NK-92 treated with Interleukin-12 subunit alpha and Interleukin-12 subunit beta, amount 100 ng/mL, for 24 hours (cell line): ENCODE measurements at places on chromosomes 16 and 17.

DNA sequence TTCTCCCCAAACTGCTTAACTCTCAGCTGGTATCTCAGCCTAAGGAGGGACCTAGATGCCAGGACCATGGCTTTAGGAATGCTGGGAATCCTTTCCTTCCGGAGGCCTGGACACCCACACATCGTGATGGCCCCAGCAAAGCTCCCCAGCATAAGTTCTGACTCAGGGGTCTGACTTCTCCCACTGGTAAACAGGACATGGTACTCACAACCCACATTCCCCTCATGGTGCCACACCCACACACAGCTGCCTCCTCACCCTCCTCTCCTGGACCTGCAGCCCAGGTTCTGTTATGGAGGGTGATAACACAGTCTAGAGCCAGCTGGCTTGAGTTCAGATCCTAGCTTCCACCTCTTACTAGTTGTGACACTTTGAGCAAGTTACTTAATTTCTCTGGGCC, 719 bp upstream of the RNF227 start:
- DNase-seq: no peak

- no peak for DNase-seq
Measured at GRCh38 chr17:2302778-2303203, 794 bp downstream of the SMG6 start.

DNA sequence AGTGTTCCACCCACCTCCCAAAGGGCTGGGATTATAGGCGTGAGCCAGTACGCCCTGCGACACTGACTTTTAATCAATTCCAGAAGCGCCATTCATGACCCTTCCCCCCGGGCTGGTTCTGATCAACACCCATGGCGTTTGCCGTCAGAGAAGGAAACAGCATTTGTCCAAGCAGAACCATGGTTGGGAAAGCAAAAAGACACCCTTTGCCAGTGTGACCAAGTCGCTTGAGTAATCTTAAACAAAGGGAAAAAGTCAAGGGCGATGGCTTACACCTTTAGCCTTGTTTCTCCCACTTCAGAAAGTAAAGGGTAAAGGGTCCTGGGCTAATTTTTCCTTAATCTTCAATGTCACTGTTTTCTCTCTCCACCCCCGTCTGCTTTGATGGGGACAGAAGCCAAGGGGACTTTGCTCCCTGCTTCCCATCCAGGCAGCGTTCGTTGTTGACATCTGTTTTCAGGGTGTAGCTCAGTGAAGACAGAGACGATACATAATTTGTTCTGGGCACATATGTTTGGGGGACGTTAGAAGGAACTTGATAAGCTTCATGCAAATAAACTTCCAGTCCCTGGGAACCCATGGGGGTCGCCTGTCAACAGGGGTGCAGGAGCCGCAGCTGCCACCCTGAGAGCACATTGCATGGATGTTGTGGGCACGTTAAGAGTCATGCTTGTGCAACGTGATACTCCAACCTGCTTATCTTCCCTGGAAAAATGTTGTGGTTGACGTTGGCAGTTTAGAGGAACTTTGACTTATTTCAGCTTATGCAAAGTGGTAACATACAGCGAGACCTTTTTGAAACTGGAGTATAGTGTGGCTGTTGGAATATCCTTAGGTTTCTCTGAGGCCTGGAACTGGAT, 50.6 kb upstream of the TANGO6 start:
- DNase-seq: no peak

DNA sequence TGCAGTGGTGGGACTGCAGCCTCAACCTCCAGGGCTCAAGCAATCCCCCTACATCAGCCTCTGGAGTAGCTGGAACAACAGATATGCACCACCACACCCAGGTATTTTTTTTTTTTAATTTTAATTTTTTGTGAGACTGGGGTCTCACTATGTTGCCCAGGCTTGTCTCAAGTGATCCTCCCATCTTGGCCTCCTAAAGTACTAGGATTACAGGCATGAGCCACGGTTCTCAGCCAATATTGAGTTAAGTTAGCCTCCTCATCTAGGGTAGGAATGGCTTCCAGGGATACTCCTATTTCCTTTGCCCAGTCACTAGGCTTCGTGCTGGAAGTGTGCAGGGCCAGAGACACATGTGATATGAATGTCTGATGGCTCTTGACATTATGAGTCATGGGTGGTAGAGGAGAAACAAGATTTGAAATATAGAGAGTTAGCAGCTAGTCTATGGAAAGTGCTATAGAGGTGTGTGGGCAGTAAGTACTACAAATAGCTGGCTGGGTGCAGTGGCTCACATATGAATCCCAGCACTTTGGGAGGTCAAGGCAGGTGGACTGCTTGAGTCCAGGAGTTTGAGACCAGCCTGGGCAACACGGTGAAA, 8.0 kb upstream of the HES7 start:
- no peak for DNase-seq

- no peak for DNase-seq
Measured at GRCh38 chr17:311119-311782, 41.4 kb downstream of the RPH3AL start.

GRCh38 chr16:84475643-84476240, 28.7 kb downstream of the MEAK7 start:
- no peak for DNase-seq

- peak; percentile 19 for DNase-seq
Measured at GRCh38 chr17:10316801-10317542, 55.8 kb downstream of the MYH13 start.

GRCh38 chr16:84228256-84228838, 11.5 kb downstream of the KCNG4 start:
- no peak for DNase-seq

DNA sequence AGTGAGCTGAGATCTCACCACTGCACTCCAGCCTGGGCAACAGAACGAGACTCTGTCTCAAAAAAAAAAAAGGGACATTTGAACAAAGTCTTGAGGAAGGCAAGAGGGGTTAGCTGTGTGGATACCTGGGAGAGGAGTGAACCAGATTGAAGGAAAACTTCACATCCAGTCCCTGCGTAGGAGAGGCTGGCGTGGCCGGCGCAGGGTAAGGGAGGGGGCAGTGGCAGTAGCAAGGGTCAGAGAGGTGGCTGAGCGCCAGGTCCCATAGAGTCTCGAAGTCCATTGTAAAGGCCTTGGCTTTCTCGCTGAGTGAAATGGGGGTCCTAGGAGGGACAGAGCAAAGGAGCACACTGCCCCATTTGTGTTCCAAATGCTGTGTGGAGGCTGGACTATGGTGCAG, 171.8 kb upstream of the WSCD1 start:
- DNase-seq: no peak

- DNase-seq: no peak
Measured at GRCh38 chr16:72677662-72678447, 370.1 kb downstream of the ZFHX3 start.

- no peak for DNase-seq
Measured at GRCh38 chr17:7440834-7441195, 1.5 kb downstream of the FGF11 start.

DNA sequence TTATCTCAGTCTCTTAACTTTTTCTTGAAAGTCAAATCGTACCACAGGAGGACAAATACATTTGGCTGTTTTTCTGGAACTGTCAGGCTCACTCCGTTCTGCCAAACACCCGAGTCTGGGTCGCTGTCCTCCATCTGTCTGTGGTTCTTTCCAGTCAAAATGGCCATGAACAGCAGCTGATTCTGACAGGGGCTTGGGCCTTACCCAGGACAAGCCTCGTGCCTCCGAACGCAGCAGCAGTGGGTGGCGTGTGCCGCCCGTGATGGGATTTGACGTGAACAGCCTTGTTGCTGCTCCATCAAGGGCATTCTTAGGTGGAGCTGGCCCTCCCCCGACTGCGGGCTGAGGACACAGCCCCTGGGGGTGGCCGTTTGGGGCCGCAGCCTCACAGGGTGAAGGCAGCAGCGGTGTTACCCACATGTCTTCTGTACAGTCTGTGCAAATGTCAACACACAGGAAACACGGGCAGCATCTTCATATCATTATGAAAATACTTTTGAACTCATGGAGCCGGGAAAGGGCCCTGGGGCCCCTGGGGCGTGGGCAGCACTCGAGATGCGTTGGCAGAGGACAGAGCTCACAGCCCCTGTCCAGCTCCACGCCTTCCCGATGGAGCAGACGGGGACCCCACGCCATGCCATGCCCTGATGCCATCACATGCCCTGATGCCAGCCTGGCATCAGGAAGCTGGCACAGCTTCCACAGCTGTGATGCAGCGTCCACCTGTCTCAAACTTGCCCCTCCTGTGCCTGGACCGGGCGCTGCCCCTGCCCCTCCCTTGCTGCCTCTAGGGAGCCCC, 8.6 kb upstream of the ACSF3 start:
- no peak for DNase-seq

GRCh38 chr17:82283208-82283749, 9.8 kb upstream of the CSNK1D start:
- DNase-seq: no peak

DNA sequence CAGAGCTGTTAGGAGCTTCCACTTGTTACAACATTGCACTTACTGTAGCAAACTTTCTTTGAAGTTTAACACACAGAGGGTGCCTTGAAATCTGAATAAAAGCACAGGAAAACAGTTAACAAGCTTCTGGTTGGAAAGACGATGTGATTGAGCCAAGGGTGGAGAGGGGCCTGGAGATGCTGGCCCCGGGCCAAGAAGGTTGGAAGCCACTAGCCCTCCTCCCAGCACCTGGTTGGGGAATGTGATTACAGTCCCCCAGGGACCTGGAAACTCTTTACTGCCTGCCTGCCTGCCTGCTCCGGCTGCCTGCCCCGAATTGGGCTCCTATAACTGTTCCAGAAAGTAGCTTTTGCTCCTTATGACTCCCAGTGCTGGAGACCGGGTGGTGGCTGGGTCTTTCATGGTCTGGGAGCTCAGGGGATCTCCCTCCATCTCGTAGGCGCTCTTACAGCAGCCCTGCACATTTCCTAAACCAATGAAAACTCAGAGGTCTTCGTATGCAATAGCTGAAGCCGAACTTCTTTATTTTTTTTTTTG, 48.0 kb upstream of the ZFHX3 start:
- no peak for DNase-seq

DNA sequence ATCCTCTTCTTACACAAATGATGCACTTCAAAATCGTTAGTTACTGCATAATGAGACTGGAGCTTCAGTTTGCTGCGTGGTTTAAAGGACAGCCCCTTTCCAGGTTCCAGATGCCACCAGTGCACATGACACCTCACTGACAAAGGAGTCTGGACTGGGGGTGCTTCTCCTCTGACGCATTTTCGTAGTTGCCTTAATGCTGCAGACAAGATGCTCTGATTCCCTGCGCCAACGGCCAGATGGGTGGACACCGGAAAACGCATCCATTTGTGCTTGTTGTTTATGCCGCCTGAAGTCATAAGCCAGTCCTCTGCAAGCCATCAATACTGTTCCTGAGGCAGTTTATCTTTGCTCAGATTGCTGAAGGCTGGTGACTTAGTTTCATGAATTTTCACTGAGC, 16.0 kb downstream of the FBXO31 start:
- DNase-seq: no peak

GRCh38 chr17:34125010-34125409, 130.1 kb upstream of the CCL2 start:
- DNase-seq: no peak

DNA sequence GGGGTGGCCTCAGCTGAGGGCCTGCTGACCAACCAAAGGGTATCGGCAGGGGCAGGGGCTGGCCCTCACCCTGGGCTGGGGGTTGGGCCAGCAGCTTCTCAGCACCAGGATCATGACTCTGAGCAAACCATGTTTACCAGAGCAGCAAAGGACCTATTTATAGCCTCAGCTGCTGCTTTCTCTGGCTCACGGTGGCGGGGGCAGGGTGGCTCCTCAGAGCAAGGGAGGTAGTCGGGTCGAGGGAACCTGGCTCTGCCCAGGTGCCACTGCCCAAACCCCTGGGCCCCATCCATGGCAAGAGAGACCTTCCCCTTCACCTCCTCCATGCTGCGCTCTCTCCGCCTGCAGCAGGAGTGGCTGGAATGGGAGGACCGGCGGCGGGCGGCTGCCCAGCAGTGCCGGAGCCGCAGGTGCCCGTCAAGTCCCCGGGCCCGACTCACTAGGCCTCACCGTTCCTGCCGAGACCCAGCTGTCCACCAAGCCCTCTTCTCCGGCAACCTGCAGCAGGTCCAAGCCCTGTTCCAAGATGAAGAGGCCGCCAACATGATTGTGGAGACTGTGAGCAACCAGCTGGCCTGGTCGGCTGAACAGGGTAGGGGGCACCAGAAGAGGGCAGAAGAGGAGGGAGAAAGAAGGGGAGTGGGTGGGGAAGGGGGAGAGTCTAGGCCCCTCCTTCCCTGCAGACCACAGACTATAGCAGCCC, at the start of gene ASB16:
Gene ASB16 (plus strand): TSS at position 206 of the 703 bp plus-strand sequence. CDS start 86 bp downstream, at position 292.
- no peak for DNase-seq

DNA sequence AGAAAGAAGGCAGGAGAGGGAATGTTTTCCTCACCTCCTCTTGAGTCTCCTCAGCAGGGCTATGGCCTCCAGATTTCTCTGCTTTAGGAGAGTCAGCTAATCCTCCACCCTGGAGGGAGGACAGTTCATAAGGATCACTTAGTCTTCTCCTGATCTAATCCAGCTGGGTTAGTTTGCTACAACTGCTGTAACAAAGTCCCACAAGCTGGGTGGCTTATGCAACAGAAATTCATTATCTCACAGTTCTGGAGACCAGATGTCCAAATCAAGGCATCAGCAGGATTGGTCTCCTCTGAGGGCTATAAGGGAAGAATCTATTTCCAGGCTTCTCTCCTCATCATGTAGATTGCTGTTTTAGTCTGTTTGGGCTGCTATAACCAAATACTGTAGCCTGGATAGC, 40.6 kb upstream of the XYLT1 start:
- DNase-seq: no peak

- no peak for DNase-seq
Measured at GRCh38 chr17:49906531-49907136, 58.8 kb upstream of the TAC4 start.

GRCh38 chr16:58010886-58011285, 9.7 kb downstream of the USB1 start:
- no peak for DNase-seq

DNA sequence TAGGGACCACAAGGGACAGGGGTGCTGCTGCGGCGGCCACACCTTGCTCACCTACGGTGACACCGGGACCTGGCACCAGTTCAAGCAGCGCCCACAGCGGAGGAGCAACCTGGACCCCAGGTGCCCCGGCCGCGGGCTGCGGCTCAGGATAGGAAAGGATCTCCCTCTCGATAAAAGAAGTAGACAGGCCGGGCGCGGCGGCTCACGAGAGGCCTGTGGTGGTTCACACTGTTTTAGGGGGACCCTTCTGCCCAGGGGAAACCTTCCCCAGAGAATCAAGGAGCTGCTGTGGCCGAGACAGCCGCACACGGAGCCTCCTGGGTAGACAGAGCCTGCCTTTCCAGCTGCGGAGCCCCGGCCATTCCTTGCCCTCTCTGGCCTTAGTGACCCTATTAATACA, 17.9 kb upstream of the ATP2A3 start:
- DNase-seq: no peak
